Activated CD8-positive, alpha-beta memory T cell treated with anti-CD3 and anti-CD28 coated beads for 1 hour (primary cell): ENCODE measurements at places on chromosomes 12 and 14.
A peak's percentile ranks its signal among the peaks of the same experiment; 100 is the strongest.

DNA sequence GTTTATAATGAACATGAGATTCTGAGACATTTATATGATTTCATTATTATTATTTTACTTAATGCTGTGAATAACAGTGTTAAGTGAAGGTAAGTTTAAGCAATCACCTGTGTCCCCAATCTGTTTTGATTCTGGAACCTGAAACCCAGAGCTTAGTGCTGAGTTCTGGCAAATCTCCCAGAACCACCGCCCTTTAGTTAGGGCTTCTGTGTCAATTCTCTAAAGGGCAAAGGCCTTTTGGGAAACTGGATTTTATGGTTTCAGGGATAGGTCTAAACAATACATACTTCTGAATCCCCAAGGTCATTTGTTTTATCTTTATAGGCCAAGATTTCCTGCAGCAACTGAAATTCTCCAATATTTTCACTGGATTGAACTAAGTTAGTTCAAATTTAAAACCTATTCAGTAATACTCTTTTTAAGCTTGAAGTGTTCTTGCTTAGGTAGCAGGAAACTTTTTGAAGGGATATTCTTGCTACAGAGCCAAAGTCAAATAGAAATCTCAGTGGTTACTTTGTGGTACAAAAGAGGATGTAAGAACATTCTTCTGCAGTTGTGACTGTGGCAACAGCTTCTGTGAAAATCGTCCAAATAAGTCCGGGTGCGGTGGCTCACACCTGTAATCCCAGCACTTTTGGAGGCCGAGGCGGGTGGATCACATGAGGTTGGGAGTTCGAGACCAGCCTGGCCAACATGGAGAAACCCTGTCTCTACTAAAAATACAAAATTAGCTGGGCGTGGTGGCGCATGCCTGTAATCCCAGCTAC is 10.0 kb upstream of the PKP2 start:
- DNase-seq, result no peak

DNA sequence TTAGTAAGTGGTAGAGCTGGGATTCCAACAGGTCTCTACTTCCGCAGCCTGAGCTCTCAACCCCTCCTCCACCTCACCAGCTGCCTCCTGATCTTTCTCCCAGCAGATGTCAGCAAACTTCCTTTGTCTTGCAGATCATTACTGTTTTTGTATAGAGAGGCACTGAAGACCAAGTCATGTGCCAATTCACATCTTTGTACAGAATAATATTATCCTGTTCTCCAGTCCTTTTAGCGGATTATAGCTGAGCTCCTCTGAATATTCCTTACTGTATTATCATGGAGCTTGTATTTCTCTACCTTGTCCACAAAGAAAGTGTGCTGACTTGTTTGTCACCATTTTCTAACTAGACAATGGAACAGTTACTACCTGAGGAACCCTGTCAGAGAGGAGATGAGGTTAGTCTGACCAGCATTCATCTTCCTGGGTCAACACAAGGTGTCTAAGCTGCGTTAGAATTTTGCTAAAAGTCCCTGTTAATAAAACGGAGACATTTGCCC is 142.3 kb upstream of the ARHGAP5 start:
- no peak for DNase-seq

DNA sequence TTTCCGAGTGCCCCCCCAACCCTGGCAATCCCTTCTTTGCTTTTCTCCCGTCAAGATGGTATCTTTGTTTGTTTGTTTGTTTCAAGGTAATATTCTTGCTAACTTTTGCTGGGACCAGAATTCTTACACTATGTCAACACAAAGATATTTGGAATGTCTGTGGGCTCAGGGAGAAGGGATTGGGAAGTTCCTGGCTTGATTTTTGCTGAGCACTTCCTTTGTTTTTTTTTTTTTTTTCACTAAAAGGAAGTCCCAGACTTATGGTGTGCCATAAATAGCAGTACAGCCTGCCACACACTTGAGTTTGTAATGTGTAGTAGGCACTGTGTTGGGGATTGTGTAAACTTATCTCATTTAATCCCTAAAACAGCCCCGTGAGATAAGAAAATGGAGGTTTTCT is 11.2 kb upstream of the RNU6-7 start:
- no peak for DNase-seq

DNA sequence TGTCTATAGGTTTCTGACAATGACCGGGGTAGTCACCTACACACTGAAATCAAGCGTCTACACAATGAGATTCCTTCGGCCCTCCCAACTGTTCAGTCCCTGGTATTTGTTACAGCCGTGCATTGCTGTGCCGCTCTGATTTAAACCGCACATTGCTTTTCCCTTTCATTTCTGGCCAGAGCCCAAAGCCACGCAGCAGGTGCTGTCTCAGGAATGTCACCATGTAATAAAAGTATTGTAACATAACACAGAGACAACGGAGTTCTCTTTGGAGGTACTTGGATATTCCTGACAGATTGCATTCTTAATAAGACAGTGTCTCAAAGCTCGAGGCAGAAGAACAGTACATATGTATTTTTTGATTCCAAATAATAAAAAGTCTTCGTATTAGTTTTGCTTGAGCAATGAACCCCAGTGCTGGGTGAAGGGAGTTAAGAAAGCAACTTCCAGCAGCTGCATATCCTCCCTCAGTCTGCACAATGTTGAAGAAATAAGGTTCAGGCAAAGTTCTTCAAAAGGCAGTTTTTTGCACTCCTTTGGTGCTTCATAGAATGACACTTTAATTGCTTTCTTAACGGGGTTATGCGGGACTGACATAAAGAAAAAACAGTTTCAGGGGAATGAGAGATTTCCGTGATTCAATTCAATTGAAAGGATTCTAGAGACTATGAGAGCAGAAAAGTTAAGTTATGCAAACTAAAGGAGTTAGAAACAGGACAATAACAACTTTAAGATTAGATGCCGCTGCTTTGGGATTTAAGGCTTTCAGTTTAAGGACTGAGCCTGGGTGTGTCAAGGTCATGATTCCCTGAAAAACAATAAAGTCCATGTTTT is 288.7 kb upstream of the FLRT2 start:
- DNase-seq, result no peak

DNA sequence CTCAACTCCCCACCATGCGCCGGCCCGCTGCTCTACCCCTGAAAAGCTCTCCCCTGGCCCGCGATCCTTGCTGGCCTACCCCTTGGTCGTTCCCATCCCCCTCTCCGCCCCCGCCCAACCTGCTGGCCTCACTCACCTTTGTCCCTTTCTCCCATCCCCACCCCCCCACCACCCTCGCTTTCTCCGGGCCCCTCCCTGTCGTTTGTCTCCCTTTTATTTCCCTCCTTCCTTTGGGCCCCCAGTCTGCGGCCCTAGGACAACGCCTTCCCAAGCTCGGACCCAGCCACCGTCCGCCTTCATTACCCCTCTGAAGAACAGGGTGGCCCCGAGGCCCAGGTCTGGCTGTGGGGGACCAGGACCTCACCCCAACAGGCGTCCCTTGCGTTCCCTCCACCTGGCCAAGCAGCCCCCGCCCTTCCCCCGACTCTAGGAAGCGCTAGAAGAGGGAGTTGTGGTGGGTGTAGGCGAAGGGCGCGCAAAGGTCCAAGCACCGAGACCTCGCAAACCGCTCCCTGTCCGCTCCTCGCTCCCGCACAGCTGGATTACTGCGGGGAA is 6.9 kb upstream of the SLC7A7 start:
- DNase-seq, result no peak

DNA sequence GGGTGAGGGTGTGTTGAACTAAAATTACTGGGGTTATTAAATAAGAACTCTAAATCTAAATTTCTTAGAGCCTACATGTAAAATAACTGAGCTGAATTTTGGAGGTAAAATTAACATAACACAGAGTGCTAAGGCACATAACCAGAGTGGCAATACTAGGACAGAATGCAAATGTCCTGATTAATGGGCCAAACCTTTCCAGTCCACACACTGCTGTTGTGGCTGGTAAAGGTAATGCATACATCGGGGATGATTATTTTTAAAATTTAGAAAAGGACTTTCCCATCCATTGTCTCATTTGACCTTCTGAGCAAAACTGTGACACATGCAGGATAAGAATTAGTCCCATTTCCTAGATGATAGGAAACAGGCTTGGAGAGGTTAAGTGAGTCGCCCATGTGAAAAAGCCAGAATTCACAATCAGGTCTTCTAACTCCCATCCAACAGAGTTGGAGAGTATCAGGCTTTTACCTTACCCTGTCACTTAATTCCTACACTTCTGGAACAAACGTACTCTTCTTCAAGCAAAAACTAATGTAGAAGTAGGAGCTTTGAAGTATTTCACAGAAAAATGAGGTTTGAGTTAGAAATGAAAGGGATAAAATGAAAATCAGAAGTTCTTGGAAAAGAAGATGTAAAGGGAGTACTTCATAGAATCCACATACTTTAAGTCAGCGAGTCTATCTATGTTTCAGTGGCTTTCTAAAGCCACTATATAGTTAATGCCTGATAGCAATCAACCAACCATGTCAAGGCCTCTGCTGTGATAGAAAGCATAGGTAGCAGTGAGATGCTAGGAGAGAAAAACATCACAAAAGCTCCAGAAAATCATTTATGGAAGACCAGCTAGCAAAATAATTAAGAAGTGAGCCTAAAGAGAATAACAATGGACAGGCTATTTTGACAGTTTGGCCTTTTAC is 334.9 kb upstream of the DIO2 start:
- no peak for DNase-seq

DNA sequence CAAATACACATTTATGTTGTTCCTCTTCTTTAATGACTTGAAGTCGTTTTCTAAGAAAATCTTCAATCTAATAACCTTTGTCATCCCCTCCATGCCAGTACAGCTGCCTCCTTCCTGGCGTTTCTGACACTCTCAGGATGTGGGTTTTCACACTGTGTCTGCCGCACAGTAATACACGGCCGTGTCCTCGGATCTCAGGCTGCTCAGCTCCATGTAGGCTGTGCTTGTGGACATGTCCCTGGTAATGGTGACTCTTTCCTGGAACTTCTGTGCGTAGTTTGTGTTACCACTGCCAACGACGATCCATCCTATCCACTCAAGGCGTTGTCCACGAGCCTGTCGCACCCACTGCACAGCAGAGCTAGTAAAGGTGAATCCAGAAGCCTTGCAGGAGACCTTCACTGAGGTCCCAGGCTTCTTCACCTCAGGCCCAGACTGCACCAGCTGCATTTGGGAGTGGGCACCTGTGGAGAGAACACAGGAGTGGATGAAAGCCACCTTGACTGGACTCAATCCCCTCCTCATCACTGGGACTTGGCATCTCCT is 1095.9 kb downstream of the TMEM121 start:
- no peak for DNase-seq

- DNase-seq, result no peak
Measured at GRCh38 chr12:57296291-57296690, 45.3 kb upstream of the STAC3 start.

GRCh38 chr12:58412461-58413060 is 471.2 kb downstream of the ATP23 start:
- no peak for DNase-seq

GRCh38 chr12:95548539-95549391 is 2.5 kb downstream of the USP44 start:
- DNase-seq, result peak; percentile 54

GRCh38 chr14:38490273-38490672 is 234.4 kb upstream of the CLEC14A start:
- no peak for DNase-seq

- no peak for DNase-seq
Measured at GRCh38 chr12:40892528-40892927, 200.3 kb downstream of the CNTN1 start.

DNA sequence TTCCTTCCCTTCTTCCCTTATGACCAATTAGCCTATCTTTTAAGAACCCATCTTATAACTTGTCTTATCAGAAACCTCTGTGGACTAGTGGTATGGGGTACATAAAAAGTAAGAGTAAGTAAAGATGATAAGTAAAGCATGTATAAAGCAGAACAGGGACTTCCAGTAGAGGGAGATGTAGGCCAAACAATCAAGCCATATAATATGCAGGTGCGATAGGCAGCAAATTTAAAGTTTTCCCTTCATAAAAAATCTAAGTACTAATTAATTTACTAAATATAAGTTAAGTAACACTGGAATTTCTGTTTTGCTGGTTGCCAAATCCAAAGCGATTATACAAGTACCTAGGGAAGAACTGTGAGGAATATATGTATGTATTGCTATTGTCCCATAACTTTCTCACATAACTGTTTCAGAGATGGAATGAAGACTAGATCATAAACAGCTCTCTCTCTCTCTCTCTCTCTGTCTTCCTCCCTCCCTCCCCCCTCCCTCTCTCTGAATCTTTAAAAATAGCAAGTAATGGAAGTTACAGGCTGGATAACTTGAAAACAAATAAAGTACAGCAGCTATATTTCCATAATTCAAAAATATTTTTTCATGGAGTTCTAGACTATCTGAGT is 25.7 kb downstream of the METTL25 start:
- DNase-seq, result no peak

- DNase-seq, result no peak
Measured at GRCh38 chr12:99259040-99259934, 388.3 kb upstream of the GARIN6 start.

DNA sequence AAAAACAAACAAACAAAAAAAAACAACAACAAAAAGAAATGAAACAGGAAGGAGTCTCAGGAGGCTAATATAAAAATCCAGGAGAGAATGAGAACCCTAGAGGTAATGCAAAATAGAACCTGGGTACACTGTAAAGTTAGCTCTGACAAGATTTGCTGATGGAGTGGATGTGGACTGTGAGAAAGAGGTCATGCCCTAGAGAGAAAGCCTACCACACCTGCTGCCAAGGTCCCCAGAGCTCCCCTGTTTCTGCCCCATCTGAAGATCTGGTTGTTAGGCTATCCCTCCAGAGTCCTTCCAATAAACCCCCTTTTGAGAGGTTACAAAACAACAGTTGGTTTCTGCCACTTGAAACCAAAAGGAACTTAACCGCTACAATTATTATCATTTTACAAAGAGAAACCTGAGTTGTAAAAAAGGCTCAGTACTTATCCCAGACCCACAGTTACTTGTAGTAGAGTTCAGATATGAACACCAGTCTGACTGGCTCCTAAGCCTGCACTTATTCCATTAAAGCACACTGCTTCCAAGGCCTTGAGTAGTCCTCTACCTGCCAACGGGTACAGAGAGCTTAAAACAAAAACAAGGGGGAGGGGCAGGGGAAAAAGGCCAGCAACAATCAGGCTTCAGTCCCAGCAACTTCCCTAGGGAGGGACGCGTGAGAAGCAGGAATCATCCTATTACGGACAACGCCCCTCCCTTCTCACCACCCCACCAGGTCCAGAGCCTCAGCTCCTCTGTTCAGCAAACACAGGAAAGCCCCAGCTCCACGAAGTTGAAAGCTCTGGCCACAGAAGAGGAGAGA is 27.7 kb downstream of the PPP1R13B start:
- no peak for DNase-seq

DNA sequence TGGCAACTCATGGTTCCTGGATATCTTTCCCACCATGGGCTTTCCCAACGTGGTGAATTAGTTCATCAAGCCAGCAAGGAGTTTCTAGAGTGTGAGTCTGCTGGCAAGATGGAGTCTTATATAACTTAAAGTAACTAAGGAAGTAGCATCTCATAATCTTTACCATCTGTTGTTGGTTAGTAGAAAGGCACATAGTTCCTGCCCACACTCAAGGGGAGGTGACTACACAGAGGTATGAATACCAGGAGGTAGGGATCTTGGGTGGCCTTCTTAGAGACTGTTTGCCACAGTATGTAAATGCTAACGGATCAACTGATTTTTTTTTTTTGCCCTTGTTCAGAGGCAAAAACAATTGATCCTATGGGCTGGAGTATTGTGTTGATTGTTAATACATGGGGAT is 446.9 kb downstream of the ATP23 start:
- no peak for DNase-seq
